Fibroblast of villous mesenchyme (primary cell): ENCODE measurements at places on chromosomes 6 and 20.
A peak's percentile ranks its signal among the peaks of the same experiment; 100 is the strongest.

DNA sequence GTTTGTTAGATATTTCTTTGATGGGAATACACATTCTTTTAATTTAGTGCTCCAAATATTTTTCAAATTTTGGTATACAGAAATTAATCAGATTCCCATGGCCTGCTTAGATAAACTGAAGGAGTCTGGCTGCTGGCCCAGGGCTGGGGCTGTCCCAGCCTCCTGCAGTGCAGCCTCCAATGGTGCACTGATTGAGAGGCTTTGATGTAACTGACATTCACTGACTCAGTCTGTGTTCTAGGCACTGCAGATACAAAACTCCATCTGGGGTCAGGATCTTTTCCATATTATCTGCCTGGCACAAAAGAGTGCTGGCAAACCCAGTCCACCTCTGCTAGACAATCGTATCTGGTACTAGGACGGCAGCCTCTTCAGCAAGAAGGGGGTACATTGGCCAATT, 64.8 kb downstream of the GRIK2 start:
- DNase-seq, result no peak

GRCh38 chr6:93403390-93403789, 16.0 kb downstream of the EPHA7 start:
- no peak for DNase-seq

GRCh38 chr20:31833130-31833930, 12.1 kb downstream of the FOXS1 start:
- DNase-seq, result peak; percentile 41

GRCh38 chr6:114878091-114878490, 535.3 kb upstream of the HS3ST5 start:
- no peak for DNase-seq

- DNase-seq, result no peak
Observed at GRCh38 chr6:157505912-157506491, 125.0 kb downstream of the ZDHHC14 start.

DNA sequence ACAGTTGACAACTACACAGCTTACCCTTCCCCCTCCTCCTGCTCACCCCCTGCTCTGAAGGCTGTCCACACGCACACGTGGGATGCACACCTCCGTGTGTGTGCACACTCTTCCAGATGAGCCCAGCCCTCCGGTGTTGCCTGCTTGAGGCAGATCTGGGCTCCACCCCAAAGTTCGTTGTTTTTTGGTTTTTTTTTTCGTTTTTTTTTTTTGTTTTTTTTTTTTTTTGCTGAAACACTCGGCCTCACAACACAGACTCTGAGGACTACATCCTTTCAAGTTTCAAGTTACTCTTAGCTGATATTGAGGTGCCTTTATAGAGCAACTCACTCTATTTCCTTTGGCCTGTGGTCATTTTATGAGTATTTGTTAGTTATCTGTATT, 88.2 kb downstream of the RREB1 start:
- no peak for DNase-seq
